ENCODE measurements at places on chromosomes 6 and 20.

DNA sequence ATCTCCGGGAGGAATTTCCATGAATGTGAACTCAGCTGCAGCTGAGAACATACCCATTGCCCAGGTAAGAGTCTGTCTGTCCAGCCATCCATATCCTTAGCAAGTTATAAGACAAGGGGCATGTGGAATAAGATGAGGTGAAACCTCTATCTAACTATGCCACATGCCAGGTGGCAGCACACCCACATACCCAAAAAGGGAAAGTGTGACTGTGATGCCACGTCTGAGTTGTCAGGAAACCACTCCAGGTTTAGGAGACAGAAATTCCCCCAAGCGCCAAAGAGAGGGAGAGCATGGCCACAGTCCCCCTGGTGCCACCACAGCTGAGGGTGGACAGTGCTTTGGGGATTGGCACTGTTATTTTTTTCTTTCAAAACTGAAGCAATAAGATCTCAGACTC is 36.7 kb downstream of the SYNDIG1 start:
- no peak for DNase-seq

GRCh38 chr6:40276141-40276540 is 311.0 kb downstream of the LRFN2 start:
- DNase-seq = no peak

DNA sequence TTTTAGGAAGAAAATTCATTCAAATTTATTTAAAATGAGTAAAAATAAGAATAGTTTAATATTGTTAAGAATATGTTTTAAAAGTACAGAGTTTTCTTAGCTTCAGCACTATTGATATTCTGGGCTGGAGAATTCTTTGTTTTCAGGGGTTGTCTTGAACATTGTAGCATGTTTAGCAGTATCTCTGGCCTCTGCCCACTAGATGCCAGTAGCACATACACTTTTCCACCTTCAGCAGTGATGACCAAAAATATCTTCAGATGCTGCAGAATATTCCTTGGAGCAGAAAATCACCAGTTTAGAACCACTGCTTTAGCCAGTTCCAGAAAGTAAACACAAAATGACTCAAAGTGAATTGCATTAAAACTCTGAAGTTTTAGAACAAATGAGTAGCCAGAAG is 19.4 kb upstream of the SDHAF4 start:
- DNase-seq = no peak

DNA sequence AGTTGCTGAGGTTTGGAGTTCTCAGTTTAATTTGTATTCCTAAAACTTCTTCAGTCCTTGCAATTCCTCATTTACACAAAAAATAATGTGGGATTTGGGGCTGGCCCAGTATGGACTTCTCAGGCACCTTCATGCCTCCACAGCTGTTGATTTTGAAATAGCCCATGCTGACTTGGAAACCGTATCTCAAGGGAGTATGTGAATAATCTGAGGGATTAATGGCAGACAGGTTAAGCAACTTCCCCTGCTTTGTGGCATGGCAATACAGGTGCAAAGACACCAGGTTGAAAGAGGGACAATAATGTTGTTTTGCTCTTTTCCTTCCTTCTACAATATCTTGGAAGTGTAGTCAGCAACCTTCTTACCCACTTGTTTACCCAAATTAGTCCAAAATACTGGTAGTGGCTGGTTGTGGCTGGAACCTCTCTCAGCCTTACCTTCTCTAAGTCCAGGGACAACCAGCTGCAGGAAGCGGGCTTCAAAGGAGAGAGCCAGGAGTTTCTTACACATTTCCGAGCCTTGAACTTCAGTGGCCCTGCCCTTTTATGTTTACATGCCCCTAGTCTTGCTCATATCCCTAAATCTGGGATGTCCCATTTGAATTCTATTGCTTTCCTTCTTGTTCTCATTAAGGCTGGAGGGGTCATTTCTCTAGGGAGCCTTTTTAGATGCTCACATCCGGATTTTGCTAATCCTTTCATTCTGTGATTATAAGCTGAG is 44.1 kb upstream of the ADGRF1 start:
- no peak for DNase-seq

DNA sequence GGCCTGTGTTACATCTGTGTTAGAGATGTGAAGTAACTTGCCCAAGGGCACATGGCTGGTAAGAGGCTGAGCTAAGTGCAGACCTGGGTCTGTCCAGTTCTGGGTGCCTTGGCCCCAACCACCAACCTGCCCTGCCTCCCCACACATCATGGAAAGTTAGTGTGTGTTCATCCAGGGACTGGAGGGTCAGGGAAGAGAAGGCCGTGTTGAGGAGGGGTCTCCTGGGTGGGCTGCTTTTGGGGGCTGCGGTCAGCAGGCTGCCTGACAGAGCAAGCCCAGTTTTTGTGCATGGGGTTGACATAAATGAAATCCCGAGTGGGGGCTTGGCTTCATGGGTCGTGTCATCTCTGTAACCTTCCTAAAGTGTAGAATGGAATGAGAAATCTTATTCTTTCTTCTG is 10.9 kb downstream of the PYGB start:
- DNase-seq = no peak

DNA sequence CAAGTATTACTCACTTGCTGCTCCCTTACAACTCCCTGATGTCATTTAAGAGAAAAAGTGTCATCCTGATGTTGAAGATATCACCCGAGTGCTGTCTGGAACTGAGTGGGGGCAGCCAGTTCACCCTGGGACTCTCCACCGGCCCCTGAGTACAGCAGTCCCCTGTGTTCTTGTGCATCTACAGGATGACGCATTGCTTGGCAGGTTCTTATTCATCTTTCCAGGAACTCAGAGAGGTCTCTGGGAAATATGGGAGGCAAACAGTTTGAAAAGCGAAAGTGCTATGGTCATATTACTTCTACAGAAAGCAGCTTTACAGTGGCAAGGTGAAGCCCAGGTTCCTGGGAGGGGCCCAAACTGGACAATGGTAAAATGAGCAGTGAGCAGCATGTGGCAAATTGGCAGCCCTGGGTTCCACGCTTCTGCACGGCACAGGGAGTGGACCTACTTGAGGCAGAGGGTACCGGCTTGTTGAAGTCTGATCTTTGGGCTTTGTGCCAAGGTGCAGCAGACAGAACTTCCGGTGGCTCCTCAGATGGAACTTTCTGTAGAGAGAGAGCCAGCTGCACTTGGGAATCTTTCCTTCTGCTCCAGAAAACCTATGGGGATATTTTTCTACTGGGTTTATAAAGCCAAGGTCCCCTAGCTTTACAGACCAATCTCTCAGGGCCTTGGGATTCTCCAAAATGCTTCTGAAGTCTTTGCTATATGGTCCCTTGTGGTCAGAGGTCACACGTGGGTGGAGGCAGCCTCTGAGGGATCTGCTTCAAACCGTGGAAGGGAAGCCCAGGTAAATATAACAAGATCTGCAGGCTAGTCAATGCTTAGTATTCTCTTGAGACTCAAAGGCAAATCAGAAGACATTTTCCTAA is 128.3 kb downstream of the MAP3K7 start:
- no peak for DNase-seq

GRCh38 chr20:41577129-41578009 is 40.8 kb downstream of the CHD6 start:
- no peak for DNase-seq

- DNase-seq = no peak
These were observed 11.6 kb downstream of the GMPR start for GRCh38 chr6:16249971-16250370.

- DNase-seq = peak; percentile 47
These were observed 112.6 kb downstream of the PLCB1 start for GRCh38 chr20:8244637-8245036.

- peak; percentile 77 for DNase-seq
These were observed 867 bp downstream of the MTHFD1L start for GRCh38 chr6:150866147-150866990.

- DNase-seq = no peak
These were observed 345.3 kb downstream of the CDKAL1 start for GRCh38 chr6:20879526-20879925.

GRCh38 chr6:143283887-143284645 is 166.4 kb downstream of the ADAT2 start:
- DNase-seq = peak; percentile 55

GRCh38 chr6:122651604-122652003 is 41.4 kb downstream of the PKIB start:
- DNase-seq = no peak

GRCh38 chr6:84344005-84344404 is 116.6 kb upstream of the CEP162 start:
- no peak for DNase-seq

DNA sequence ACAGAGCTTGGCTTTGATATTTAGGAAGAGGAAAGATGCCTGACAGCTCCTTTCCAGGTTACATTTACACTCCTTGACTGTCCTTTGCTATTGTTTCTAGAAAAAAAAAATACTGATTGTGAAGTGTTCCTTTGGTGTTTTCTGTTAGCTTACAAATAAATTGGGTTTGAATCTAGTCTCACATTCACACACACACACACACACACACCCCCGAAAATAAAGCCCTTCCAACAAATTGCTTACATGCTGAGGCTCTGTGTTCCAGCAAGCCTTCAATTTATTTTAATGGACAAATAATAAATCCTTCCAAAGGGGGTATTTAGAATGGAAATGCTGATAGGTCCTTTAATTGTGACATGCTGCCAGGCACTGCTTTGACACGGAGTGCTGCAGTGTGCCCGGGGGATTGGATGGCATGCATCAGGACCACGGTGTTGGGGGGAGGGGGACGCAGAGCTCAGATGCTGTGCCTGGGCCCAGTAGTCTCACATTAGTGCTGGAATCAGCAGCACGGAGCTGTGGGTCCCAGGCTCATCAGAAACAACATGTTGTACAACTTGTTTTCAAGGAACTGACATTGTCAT is 199.9 kb downstream of the CD83 start:
- DNase-seq = no peak

DNA sequence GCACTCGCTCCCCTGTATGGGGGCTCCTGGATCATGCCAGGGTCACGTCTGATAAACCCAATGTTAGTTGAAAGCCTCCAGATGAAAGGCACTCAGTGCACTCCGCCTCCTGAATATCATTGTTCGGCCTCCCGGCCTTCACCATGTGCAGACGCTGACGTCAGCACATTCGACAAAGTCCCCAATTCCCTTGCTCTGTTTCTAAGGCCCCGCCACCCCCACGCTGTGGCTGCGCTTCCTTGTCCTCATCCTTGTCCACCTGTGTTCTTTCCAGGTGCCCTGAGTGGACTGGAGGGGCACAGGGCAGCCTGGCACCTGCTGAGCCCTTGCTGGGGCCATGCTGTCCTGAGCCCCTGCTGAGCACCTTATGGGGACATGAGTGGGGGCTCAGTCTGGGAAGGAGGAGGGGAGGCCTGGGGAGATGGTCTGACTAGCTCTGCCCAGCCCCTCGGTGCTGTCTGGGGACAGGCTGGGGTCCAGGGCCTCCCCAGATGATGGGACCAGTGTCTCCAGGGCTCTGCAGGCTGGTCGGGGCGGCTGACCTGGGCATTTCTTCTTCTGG is 9.8 kb upstream of the BHLHE23 start:
- no peak for DNase-seq

DNA sequence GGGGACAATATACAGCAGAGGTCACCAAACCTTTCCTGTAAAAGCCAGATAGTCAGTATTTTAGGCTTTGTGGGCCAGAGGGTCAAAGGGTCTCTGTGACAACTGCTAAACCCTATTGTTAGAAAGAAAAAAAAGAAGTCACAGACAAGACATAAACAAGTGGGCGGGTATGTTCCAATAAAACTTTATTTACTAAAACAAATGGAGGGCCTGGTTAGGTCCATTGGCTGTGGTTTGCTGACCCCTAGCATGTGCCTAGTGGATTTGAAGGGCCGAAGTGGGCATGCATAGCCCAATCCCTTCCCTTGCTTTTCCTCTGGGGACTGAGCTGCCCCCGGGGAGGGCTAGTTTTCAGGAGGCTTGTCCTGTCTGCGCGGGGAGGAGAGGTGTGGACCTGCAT is 78.9 kb downstream of the SULF2 start:
- no peak for DNase-seq

DNA sequence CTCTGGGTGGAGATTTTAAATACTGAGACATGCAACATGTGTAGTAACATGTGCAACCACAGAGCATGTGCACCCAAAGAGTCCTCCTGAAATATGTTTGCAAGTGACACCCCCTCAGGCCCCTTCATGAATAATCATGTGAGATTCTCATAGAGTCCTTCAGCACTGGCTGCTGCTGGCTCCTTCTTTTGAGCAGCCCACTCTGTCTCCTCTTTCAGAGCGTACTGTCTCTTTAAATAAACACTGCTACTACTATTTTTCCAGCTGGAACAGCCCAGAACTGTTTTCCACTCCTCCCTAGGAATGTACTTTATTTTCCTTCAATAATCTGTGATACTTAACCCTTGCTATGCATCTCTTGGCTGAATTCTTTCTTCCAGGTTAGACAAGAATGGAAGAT is 42.0 kb downstream of the HLA-DRB5 start:
- DNase-seq = no peak

DNA sequence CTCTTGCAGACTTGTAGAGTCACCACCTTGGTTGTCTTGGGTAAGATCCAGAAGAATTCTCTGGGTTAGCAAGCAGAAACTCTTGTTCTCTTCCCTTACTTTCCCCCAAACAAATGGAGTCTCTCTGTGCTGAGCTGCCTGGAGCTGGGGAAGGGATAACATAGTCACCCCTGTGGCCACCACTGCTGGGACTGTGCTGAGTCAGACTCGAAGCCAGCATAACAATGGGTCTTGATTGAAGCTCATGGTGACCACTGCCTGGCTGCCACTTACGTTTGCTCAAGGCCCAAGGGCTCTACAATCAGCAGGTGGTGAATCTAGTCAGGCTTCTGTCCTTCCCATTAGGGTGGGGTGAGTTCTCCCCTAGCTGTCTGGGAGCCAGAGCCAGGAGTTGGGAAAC is 15.4 kb upstream of the ERVFRD-1 start:
- no peak for DNase-seq

- DNase-seq = no peak
These were observed 10.2 kb downstream of the UNC5CL start for GRCh38 chr6:41028561-41029412.

GRCh38 chr6:5998236-5998635 is 8.5 kb downstream of the NRN1 start:
- DNase-seq = no peak

GRCh38 chr6:161347125-161347524 is 73.3 kb upstream of the AGPAT4 start:
- no peak for DNase-seq

GRCh38 chr6:155247618-155248007 is 16.2 kb upstream of the CLDN20 start:
- DNase-seq = no peak

DNA sequence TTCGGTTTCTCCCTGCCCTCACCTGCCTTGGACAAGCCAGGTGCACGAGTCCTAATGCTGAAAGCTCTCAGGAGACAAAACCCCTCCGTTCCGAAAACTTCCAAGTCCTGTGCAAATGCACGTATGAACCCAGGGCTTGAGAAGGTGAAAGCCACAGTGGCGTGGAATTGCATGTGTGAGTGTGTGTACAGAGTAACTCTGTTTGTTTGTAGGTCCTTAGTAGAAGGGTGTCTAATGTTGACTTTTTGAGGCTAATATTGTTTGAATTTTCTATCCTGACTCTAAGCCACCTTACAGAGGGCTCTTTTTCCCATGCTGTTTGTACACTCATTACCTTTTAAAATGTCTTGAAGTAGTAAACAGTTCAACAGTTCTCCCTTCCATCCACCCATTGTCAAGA is 129.1 kb downstream of the FOXA2 start:
- DNase-seq = no peak
